Stimulated activated naive CD8-positive, alpha-beta T cell treated with anti-CD3 and anti-CD28 coated beads, Interleukin-15, amount 100 ng/mL, for 72 hours (primary cell): ENCODE measurements at places on chromosomes 2 and 18.

DNA sequence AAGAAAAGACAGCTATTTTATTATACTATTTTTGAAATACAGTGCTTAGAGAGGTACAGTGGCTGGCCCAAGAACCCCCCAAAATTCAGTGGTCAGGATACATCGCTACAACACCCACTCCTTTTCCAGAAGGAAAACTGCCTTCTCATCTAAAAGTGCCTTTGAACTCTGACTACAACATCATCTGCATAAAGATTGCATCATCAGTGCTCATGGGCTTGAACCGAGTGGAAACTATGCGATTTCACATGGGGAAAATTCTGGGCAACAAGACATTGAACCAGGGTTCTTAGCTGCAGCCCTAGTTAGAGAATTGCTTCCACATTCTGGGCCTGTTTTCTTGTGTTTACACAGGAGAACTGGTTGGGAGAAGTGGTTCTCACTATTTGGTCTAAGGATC, 294.6 kb upstream of the SLC14A2 start:
- DNase-seq: no peak

DNA sequence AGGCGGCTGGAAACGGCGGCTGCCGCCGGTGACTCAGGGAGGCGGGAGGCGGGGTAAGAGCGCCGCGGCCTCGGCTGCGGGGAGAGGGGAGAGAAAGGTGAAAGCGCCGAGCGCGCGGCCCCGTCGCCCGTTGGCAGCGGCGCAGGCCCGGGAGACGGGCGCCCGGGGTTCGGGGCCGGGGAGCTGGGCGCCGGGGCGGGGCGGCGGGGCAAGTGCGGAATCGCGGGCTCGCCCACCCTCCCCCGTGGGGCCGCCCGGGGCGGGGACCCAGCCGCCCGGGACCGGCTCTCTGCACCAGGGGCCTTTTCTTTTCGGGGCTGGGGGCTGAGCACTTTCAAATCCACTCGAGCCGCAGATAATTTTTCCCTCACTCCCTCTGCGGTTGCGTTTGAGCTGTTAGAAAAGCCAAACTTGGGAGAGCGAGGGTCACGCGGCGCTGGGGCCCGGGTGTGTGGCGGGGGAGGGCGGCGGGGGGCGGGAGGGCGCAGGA, 266 bp downstream of the KDM3A start:
- no peak for DNase-seq

- DNase-seq: no peak
Observed at GRCh38 chr2:120472031-120472430, 126.1 kb downstream of the INHBB start.

GRCh38 chr2:61158356-61158955, 3.5 kb upstream of the C2orf74 start:
- DNase-seq: no peak
